Lung microvascular endothelial cell (primary cell): ENCODE measurements at places on chromosomes 6 and 20.

- no peak for DNase-seq
Measured at GRCh38 chr20:44411020-44411756, 55.7 kb downstream of the HNF4A start.

GRCh38 chr20:60837173-60837770 lies 414.8 kb upstream of the CDH4 start:
- no peak for DNase-seq

DNA sequence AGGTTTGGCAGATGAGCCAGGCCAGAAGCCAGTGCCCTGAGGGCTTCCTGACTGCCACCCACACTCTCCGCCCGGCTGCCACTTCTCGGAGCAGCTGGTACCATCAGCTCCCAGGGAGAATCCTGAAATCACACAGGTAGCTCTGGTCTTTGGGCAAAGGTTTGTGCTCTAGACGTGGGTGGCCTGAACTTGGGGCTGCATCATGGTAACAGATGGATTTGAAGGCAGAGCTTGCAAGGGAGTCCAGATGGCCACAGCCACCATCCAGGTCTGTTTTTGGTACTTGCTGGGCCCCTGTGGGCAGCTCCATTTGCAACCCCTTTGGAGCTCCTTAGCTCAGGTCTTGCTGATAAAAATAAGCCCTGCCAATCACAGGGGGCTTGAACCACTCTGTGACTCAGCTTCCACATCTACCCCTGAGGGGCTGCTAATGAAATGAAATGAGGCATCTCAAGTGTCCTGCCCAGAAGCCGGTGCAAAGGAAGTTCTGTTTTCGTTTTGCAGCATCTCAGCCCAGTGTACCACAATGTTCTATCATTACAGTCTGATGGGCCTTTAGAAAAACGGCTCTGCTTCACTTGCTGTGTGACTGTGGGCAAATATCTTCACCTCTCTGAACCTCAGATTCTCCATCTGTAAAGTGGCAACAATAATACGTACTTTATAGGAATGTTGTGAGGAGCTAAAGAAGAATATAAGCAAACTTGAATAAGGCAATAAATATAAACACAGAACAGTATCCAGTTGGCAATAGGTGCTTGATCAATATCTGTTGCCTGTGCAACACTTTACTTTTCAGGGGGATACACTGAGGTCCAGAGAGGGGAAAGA lies 25.1 kb upstream of the CDH22 start:
- DNase-seq, result no peak

- no peak for DNase-seq
Measured at GRCh38 chr6:4851035-4851434, 74.8 kb downstream of the CDYL start.

DNA sequence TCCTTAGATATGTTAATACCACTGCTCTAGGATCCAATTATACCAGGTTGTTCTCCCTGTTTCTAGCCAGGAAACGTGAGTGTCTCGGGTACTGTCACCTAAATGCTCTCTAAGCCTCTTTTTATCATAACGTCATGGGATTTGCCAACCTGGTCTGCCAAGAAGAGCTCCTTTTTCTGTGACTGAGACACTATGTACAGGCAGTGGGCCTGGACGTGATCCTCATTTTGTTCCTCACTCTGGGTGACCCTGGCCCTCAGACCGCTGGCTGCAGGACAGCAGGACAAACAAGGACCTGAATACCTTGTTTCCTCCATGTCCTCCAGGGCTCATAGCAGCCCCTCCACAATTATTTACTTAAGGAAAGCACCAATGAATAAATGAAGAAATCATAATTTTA lies 69.1 kb downstream of the CD164 start:
- DNase-seq, result no peak

DNA sequence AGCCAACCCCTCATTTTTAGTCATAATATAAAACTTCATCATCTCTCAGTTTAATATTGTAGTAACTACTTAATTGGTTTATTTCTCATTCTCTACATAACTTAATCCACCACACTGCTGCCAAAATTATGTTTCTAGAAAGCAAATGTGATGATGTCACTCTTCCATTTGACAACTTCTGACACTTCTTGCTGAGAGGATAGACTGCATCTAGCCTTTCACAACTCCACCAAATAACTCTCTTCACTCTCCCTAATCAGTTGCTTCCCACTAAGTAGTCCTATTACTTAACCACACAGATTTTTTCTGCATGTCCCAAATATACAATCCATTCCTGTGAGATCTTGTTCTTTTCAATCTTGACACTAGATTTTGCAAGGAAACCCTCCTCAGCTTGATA lies 951.3 kb downstream of the EPHA7 start:
- no peak for DNase-seq

- DNase-seq, result no peak
Measured at GRCh38 chr6:122719176-122719575, 60.3 kb upstream of the FABP7 start.

DNA sequence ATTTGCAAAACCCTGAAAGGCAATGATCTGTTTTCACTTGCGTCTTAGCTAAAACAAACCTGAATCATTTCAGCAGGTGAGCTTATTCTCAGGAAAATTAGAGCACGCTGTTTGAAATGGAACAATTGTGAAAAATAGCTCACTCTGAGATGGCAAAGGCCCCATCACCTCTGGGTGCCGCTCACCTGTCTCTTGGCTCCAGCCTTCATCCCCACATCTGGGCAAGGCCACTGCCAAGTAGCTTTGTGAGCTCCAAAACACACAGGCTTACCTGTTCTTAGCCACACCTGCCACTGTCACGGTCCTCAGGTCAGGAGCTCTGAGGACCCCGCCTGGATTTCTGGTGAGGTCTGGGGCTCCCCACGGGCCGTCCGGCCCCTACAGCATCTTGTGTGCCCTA lies 66.7 kb downstream of the SMOC2 start:
- DNase-seq, result no peak

DNA sequence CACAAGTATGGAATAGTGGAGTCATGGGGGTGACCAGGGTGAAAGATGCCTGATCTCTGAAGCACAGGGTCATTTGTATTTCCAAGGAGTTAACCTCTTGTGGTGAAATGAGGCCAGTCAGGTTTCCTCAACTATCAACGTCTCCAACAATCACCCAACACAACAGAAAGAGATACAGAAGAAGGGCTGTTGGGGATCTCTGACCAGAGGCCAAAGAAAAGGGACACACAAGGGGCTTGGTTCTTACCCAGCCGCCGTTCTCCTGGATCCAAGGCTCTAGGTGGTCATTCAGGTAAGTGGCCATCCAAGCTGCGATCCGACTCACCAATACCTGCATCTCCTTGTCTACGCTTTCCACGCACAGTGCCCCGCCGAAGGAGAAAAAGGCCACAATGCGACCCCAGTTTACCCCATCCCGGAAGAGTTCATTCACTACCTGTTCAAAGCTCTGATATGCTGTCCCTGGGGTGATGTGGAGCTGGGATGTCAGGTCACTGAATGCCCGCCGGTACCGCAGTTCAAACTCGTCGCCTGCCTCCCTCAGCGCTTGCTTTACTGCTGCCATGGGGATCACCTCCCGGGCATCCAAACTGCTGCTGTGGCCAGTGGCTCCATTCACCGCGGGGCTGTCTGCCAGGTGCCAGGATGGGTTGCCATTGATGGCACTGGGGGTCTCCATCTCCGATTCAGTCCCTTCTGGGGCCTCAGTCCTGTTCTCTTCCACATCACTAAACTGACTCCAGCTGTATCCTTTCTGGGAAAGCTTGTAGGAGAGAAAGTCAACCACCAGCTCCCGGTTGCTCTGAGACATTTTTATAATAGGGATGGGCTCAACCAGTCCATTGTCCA lies 1.0 kb downstream of the BCL2L1 start:
- peak; percentile 17 for DNase-seq

GRCh38 chr20:4014031-4014474 lies 1.3 kb downstream of the RNF24 start:
- peak; percentile 87 for DNase-seq

GRCh38 chr20:41131594-41132387 lies 5.6 kb upstream of the PLCG1 start:
- no peak for DNase-seq

- peak; percentile 94 for DNase-seq
Measured at GRCh38 chr6:30721198-30722024, 1.3 kb downstream of the TUBB start.

GRCh38 chr20:1371202-1371782 lies 21.6 kb downstream of the FKBP1A start:
- no peak for DNase-seq

DNA sequence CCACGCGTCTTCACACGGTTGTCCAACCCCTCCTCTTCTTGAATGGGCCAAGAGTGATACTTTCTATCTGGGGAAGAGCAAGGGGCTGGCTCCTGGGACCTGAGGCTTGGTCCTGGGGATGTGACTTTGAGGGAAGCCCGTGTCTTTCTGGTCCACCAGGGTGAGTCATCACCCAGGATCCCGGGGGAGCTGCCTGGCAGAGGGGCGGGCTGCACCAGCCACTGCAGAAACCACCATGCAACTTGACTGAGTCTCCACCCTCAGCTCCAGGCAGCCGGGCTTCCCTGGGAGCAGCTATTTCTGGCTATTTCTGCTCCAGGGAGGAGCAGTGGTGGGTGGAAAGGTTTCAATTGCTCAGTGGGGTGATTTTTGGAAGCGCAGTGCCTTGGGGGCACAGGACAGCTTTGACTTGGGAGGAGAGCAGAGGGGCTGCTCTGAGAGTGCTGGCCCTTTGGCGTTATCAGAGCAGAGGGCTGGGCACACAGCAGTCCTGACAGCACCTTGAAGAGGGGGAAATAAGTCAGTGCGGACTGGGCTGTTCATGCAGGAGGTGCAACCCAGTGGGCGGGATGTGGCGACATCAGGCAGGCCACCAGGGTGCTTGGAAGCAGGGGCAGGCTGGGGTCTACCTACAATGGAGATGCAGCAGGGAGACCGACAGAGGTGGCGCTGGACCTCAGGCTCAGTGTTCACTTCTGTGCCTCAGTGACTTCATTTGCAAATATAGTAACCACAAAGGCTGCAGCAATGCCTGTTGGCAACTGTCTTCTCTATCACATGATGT lies 45.1 kb upstream of the FAM83D start:
- DNase-seq, result no peak

GRCh38 chr6:44057931-44058616 lies 69.2 kb downstream of the MRPL14 start:
- DNase-seq, result no peak

DNA sequence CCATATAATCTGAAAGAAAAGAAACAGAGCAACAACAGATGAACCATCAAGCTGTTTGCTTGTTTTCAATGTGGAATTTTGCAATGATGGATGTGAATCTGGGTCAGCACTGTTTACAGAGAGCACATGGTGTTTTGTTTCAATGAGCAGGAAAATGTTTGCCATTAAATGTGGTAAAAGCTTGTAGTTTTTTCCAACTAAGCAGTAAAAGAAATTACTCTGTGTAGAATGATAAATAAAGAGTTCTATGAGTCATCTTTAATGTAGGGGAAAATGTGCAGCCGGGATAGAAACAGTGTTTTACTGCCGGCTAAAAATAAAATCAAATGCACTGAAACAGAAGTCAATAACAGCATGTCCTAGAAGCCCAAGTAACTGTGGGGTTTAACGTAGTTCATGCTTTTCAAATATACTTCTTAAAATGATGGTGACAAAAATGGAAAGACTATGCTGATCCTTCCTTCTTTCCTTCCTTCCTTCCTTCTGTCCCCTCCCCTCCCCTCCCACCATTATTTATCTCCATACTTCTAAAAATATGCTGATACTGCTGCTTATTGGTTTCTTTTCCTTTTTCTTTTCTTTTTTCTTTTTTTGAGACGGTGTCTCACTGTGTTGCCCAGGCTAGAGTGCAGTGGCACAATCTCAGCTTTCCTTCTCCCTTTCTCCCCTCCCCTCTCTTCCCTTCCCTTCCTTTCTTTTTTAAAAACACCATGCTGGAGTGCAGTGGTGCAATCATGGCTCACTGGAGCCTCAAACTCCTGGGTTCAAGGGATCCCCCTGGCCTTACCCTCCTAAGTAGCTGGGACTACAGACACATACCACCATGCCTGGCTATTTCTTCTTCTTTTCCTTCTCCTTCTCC lies 6.3 kb upstream of the NAA20 start:
- peak; percentile 84 for DNase-seq

DNA sequence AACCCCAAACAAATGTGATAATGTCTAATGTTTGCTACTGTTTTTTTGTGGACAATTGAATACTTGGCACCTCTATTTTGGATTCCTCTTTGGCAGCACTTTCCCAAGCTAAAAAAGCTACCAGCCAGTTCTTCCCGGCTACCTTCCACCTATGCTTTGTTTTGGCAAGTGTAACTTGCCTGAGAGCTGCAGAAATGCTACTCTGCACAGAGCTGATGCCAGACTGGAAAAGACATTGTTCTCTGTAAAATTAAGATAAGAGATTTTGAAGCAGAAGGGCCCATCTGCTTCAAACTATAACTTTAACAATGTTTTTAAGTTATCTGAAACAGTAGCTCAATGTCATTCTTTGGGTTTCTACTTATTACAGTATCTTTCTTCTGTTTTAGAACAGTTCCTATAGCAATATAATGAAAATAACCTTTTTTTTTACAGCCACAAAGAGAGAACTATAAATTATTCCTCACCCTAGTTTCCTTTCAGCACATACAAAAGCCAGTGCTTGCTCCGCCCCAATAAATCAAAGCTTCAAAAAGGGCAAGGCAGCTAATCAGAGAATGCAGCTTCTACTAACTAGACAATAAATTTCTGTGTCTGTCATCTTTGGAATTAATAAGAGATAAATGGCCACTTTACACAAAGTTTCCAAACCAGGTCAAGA lies 183.1 kb downstream of the UBE3D start:
- DNase-seq, result peak; percentile 66

- no peak for DNase-seq
Measured at GRCh38 chr6:128024046-128024445, 123.2 kb upstream of the THEMIS start.

- no peak for DNase-seq
Measured at GRCh38 chr20:41344938-41345728, 4.5 kb downstream of the LPIN3 start.

GRCh38 chr6:156948277-156948676 lies 171.1 kb downstream of the ARID1B start:
- DNase-seq, result no peak

DNA sequence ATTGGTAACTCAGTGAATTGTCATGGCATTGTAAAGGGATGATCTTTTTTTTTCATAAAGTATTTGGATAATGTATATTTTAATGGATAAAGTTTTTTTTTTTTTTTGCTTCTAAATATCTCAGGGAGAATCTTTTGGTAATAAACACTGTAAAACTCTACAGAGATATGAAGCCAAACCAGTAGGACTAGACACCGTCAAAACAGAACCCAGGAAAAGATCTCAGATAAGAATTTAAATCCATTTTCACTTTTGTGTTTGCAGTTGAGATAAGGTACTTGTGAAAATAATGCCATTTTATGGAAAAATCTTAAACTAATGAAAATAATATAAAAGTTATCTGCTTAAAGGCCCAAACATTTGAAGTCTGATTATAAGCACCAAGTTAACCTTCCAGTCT lies 27.0 kb downstream of the FAM83B start:
- DNase-seq, result no peak

- peak; percentile 72 for DNase-seq
Measured at GRCh38 chr6:11219400-11219834, 13.1 kb downstream of the NEDD9 start.

GRCh38 chr6:24980507-24981385 lies 45.0 kb upstream of the RIPOR2 start:
- DNase-seq, result no peak

- no peak for DNase-seq
Measured at GRCh38 chr6:155030148-155030720, 35.1 kb downstream of the TIAM2 start.

- DNase-seq, result peak; percentile 81
Measured at GRCh38 chr20:63230800-63231268, 4.9 kb upstream of the BIRC7 start.
